ENCODE measurements at places on chromosomes 16 and 17.

- H3K4me1 ChIP-seq: peaks cover 12% of the 10 kb centered on the region
- H3K27ac ChIP-seq: no peak overlapping the region
- no peak for DNase-seq
- peaks cover 2% of the 10 kb centered on the region for H3K27me3 ChIP-seq
- H3K4me3 ChIP-seq: peak overlapping the region; percentile 61
These were observed 760 bp upstream of the LMF1 start for GRCh38 chr16:971582-971905.

DNA sequence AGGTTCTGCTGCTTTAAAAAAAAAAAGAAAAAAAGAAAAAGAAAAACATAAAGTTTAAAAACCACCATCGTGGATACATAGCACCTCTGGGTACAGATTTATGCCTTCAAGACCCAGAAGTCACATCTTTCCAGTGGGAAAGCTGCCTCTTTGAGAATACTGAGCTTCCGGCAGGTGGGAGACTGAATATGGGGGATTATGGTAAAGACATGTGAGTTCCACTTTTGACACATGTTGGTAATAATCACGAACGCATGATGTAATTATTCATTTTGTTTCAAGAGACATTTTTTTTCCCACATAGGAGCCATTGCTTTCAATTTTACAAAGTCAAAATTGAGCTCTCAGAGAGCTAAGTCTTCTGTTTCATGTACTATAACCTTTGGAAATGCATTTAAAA lies 229.7 kb upstream of the CDH5 start:
- DNase-seq: no peak
- H3K4me1 ChIP-seq: peaks cover 37% of the 10 kb centered on the region
- no peaks in the 10 kb centered on the region for H3K36me3 ChIP-seq
- H3K27me3 ChIP-seq: no peaks in the 10 kb centered on the region
- no peak overlapping the region for H3K4me3 ChIP-seq

GRCh38 chr17:17073581-17074403 lies 31.5 kb downstream of the MPRIP start:
- no peak for DNase-seq
- no peaks in the 10 kb centered on the region for H3K27me3 ChIP-seq
- peak overlapping the region; percentile 31 for H3K27ac ChIP-seq
- H3K36me3 ChIP-seq: peaks cover 24% of the 10 kb centered on the region
- H3K4me3 ChIP-seq: no peak overlapping the region

DNA sequence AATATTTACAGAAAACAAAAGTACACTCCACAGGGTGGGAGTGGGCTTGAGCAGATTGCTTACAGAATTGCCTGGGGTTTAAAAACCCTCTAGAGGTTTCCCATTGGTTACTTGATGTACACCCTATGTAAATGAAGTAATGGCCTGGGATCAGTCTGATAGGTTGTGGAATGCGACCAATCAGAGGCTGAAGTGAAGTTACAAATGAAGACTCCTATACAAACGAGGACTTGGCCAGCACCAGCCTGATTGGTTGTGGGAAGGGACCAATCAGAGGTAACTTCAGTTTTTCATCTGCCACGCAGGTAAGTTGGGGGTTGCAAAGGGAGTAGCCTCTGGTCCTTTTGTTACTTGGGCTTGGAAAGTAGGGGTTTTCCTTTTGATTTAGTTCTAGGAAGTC lies 8.8 kb downstream of the EEF2K start:
- peaks cover 13% of the 10 kb centered on the region for H3K36me3 ChIP-seq
- DNase-seq: no peak
- no peaks in the 10 kb centered on the region for H3K27me3 ChIP-seq
- H3K4me3 ChIP-seq: no peak overlapping the region
- no peak overlapping the region for H3K27ac ChIP-seq

DNA sequence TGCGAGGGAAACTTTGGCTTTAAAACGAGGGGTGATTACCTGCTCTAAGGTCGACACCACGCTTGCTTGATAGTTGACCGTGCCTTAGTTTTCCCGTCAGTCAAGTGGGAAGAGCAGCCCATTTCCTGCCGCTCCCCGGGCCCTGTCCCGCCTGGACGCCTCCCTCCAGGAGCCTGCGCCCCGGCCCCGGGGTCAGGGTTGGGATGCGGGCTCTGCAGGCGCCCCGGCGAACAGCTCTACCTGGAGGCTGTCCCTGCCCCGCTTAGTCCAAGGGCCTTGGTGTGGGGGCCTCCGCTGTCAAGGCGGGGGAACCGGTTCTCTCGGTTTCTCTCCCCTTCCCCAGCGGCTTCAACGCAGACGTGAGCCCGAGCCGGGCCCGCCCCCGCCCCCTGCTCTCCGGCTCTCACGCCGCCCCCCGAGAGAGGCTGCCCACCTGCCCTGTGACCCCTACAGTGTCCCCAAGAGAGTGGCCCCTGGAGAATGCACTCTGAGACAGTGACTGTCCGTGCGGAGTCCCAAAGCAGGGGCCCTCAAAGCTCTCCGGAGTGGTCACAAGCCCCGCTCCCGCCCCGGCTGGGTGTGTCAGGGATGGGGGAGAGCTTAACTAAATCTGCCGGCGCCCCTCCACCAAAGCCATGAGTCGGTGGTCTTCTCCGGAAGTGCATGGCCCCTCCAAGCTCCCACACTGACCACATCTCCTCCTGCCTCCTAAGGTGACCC lies 117.4 kb upstream of the SMURF2 start:
- no peak for DNase-seq
- peaks cover 8% of the 10 kb centered on the region for H3K27me3 ChIP-seq
- H3K4me3 ChIP-seq: peak overlapping the region; percentile 47
- H3K4me1 ChIP-seq: peaks cover 36% of the 10 kb centered on the region

DNA sequence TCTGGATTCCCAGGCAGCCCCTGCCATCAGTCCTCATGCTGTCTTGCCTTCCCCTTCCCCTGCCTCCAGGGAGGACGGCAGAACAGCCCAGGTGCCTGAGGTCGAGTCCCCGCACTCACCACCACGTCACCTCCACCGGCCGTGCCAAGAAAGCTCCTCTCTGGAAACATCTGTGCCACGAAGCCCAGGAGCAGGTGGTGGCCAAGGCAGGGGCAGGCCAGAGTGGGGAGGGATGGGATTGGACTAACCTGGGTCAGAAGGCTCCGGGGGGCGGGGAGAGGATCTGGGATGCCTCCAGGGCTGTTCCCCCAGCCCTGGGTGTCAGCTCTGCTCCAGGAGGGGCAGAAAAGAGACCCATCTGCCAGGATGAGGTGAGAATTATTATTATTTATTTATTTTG lies 7.4 kb upstream of the DPEP1 start:
- H3K36me3 ChIP-seq: no peaks in the 10 kb centered on the region
- peaks cover 15% of the 10 kb centered on the region for H3K4me1 ChIP-seq
- no peak for DNase-seq
- H3K27me3 ChIP-seq: no peaks in the 10 kb centered on the region
- no peak overlapping the region for H3K4me3 ChIP-seq

- H3K36me3 ChIP-seq: no peaks in the 10 kb centered on the region
- no peak overlapping the region for H3K27ac ChIP-seq
- H3K27me3 ChIP-seq: no peaks in the 10 kb centered on the region
- DNase-seq: no peak
These were observed 109.4 kb downstream of the CDK5R1 start for GRCh38 chr17:32596206-32596605.

DNA sequence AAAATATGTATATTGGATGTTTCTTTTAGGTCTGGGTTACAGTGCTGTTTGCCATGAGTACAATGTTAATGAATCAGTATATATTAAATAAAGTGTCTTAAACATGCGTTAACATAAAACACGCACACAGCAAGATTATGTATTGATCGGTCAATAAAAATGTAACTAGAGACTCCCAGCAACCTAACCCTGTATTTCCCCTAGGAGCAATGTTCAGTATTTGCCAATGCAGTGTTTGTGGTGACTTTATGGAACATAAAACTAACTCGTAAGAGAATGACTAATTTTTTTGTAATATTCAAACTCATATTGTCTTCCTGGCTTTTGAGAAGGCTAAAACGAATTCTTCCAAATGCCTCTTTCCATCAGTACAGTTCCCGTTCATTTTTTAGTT lies 22.5 kb downstream of the PRKAR1A start:
- no peaks in the 10 kb centered on the region for H3K4me1 ChIP-seq
- H3K27ac ChIP-seq: no peak overlapping the region
- H3K4me3 ChIP-seq: no peak overlapping the region
- H3K36me3 ChIP-seq: peaks cover 55% of the 10 kb centered on the region
- no peak for DNase-seq

DNA sequence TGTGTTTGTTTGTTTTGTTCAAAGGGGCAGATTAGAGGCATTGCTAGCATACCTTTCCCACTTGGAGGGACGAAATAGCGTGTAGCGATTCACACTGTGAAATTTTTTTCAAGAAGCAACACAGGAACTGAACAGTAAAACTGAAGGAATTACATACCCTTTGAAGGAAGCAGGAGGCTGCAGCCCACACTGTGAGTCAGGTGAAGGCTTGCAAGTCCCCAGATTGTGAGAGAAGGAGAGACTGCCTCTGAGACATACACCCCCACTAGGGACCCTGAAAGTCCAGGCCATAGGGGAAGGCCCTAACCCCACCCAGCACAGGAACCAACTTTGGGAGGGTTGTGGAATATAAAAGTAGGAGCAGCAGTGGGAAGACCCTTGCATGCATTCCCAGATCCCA lies 69.6 kb upstream of the HS3ST3A1 start:
- peaks cover 31% of the 10 kb centered on the region for H3K27me3 ChIP-seq

DNA sequence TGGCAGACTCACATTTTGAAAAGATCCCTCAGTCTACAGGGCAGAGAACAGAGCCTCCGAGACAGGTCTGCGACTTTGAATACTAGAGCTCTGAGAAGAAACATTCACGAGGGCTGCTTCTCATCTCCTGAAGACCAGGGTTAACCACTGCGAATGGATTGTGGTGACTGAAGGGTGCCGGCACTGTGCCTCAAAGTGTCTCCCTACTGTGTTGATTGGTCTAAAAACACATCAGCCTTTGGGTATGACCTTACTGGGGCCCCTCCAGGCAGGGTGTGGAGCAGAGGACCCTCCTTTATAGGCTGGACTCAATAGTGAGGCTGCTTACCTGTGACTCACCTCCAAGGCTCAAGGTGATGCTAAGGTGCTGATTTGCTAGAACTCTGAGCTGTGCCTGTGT lies 2.6 kb upstream of the LGALS9 start:
- DNase-seq: no peak
- no peak overlapping the region for H3K4me3 ChIP-seq
- H3K27me3 ChIP-seq: no peaks in the 10 kb centered on the region
- H3K36me3 ChIP-seq: peaks cover 14% of the 10 kb centered on the region
- H3K4me1 ChIP-seq: peaks cover 28% of the 10 kb centered on the region

DNA sequence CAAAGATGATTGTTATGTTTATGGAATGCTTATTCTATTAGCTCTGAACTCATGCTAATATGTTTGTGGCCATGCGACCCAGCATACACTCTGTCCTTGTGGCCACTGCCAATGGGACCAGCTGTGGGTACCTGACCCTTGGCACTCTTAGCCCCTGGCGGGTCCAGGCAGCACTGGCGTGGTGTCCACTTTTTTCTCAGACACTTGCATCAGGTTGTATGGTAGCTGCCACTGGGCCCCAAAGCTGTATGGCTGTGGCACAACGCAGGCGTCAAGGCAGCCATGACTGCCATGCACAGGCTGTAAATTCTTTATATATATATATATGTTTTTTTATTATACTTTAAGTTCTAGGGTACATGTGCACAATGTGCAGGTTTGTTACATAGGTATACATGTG lies 12.2 kb upstream of the WNT9B start:
- no peaks in the 10 kb centered on the region for H3K36me3 ChIP-seq
- no peak overlapping the region for H3K27ac ChIP-seq
- H3K4me1 ChIP-seq: peaks cover 2% of the 10 kb centered on the region
- H3K27me3 ChIP-seq: peaks cover 29% of the 10 kb centered on the region
- H3K4me3 ChIP-seq: no peak overlapping the region

- no peaks in the 10 kb centered on the region for H3K36me3 ChIP-seq
- H3K4me3 ChIP-seq: no peak overlapping the region
- no peak overlapping the region for H3K27ac ChIP-seq
- no peaks in the 10 kb centered on the region for H3K4me1 ChIP-seq
These were observed 18.9 kb upstream of the CACNA1H start for GRCh38 chr16:1133810-1134520.

DNA sequence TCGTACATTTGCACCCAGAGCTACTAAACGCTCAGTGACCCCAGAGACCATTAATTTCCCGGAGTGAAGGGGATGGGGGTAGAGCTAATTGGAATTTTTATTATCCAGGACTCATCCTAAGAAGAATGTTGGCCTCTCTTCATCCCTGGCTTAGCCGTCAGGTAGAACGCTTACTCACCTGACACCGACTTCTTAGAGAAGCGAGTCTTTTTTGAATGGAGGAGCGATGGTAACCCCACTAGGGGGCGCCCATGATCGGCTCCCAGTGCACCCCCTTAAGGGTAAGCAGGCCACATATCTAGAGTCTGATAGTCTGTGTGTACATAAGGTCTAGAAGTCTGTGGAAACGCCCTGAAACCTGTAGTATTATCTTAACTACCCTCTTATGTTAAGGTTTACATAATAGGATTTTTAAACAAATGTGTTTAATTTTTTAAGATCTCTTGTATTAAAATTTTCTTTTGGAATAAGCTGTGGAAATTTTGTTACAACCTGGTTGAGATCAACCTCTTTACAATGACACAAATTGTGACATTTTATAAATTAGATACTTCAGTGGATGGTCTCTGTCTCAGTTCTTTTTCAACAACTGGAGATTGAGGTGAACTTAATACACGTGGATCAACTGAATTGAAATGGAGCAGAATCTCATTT lies 229.8 kb downstream of the CPPED1 start:
- no peak for DNase-seq
- H3K4me1 ChIP-seq: no peaks in the 10 kb centered on the region
- H3K36me3 ChIP-seq: no peaks in the 10 kb centered on the region

- peaks cover 2% of the 10 kb centered on the region for H3K36me3 ChIP-seq
- H3K4me1 ChIP-seq: peaks cover 47% of the 10 kb centered on the region
- H3K27ac ChIP-seq: peak within 1 kb of the TSS; percentile 87
- no peaks in the 10 kb centered on the region for H3K27me3 ChIP-seq
- H3K4me3 ChIP-seq: peak within 1 kb of the TSS; percentile 86
- DNase-seq: peak; percentile 99
These were observed at the start of gene BAIAP2 for GRCh38 chr17:81034779-81035520. TSS of gene BAIAP2 (plus strand) at chr17:81035151. CDS start at chr17:81035255, 104 bp downstream.

DNA sequence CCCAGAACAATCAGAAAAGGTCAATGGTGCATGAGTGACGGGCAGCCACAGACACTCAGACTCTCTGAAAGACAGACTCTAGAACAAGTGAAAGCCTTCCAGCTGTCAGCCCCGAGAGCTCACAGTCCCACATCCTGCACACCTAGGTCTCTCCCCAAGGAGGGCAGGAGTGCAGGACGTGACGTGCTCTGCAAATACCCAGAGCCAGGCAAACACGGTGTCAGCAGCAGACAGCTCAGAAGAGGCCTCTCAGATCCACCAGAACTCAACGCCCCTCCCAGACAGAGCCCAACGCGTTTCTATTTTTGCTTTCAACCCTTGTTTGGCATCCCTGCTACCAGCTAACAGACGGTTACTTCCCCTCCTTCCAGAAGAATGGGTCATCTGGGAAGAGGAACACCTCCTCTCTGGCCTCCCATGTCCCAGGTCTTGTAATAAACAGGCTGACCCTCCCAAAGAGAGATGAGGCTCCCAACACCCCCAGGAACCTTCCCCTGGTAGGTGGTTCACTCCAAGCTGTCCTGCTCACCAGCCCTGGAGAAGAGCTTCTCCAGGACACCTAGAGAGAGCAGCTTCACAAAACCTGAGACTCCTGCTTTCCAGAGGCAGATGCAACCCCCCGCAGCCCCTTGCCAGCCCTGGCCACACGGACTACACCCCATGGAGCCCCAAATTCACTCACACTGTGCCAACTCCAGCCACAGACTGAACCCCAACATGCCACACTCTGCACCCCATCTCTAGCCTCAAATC lies 7.6 kb downstream of the PITPNM3 start:
- H3K27ac ChIP-seq: no peak overlapping the region
- no peaks in the 10 kb centered on the region for H3K36me3 ChIP-seq
- H3K27me3 ChIP-seq: peaks cover 10% of the 10 kb centered on the region
- H3K4me1 ChIP-seq: no peaks in the 10 kb centered on the region
- H3K4me3 ChIP-seq: no peak overlapping the region
- DNase-seq: no peak

All from osteocyte (in vitro differentiated cells).